ENCODE measurements at places on chromosomes 13 and 19.

- no peak for DNase-seq
Measured at GRCh38 chr13:44667943-44668342, 91.8 kb upstream of the TSC22D1 start.

DNA sequence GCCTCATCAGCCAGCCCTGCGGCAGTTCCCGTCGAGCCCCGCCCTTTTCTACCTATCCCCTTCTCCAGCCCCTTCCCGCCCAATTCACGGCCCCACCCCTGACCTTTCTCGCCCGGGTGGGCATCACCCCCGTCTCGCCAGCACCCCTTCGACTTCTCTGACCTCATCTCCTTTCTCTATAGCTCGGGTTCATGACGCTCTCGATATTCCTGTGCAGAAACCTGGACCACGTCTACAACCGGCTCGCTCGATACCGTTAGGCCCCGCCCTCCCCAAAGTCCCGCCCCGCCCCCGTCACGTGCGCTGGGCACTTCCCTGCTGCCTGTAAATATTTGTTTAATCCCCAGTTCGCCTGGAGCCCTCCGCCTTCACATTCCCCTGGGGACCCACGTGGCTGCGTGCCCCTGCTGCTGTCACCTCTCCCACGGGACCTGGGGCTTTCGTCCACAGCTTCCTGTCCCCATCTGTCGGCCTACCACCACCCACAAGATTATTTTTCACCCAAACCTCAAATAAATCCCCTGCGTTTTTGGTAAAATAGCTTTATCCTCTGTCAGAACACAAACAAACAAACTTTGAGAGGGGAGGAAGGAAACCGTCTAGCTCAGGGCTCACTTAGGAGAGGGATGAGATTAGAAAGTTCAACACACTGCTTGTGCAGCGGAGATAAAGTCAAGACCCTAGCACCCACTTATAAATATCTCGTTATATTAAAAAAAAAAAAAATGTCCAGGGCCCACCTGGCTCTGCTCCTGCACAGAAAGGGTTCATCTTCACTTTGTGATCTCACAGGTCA is 5.1 kb downstream of the CD37 start:
- DNase-seq = no peak

GRCh38 chr13:42788601-42789000 is 7.2 kb downstream of the FAM216B start:
- DNase-seq = no peak

- no peak for DNase-seq
Measured at GRCh38 chr19:31946491-31946890, 398.9 kb upstream of the ZNF507 start.

- no peak for DNase-seq
Measured at GRCh38 chr19:18074192-18074591, 12.5 kb downstream of the IL12RB1 start.

DNA sequence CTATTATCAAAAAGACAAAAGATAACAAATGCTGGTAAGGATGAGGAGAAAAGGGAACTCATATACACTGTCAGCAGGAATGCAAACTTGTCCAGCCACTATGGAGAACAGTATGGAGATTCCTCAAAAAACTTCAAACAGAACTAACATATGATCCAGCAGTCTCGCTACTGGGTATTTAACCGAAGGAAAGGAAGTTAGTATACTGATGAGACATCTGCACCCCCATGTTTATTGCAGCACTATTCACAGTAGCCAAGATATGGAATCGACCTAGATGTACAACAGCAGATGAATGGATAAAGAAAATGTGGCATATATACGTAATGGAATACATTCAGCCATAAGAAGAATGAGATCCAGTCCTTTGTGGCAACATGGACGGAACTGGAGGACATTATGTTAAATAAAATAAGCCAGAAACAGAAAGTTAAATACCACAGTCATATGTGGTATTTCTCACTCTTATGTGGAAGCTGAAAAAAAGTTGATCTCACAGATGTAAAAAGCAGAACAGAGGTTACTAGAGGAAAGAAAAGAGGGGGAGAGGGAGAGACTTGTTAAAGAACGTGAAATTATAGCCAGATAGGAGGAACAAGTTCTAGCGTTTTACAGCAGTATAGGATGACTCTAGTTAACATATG is 83.2 kb downstream of the RUBCNL start:
- no peak for DNase-seq

DNA sequence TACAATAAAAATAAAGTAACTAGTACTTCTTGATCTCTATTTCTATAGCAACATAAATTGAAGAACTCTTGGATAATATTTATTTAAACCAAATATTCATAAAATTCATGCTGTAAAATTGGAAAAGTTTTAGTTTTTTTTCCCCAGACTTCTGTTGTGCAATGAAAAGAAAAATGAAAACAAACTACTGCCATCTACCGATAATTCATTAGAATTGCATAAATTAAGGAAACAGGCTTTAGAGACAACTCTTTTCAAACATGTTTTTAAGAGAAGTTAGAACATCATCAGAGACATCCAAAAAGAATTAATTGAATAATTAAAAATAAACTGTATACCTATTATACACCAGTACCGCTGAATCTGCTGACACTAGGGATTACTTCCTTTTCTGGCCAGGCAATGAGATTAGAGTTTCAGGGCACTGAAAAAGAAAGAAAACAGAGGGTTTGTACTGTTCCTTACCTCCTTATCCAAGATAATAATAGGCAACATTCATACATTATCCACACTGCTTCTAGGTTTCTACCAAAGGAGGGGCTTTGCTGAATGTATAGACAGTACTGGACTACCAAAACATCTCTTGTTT is 4.9 kb downstream of the CCDC122 start:
- DNase-seq = no peak

DNA sequence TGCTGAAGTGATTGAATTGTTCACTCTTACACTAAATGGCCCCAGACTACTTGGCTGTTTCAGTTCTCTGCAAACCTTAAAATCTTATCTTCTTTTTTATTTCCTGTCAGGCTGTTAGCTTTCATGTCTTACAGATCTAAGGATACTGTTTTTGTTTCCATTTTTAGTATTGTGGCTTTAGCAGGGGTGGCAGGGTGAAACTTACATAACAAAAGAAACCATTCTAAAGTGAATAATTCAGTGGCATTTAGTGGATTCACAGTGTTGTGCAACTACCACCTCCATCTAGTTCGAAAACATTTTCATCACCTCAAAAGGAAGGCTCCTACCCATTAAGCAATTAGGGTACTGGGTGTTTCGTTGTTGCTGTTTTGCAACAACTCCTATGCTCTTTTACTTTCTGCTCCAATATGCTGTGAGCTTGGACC is 19.8 kb downstream of the TMEM272 start:
- DNase-seq = no peak

DNA sequence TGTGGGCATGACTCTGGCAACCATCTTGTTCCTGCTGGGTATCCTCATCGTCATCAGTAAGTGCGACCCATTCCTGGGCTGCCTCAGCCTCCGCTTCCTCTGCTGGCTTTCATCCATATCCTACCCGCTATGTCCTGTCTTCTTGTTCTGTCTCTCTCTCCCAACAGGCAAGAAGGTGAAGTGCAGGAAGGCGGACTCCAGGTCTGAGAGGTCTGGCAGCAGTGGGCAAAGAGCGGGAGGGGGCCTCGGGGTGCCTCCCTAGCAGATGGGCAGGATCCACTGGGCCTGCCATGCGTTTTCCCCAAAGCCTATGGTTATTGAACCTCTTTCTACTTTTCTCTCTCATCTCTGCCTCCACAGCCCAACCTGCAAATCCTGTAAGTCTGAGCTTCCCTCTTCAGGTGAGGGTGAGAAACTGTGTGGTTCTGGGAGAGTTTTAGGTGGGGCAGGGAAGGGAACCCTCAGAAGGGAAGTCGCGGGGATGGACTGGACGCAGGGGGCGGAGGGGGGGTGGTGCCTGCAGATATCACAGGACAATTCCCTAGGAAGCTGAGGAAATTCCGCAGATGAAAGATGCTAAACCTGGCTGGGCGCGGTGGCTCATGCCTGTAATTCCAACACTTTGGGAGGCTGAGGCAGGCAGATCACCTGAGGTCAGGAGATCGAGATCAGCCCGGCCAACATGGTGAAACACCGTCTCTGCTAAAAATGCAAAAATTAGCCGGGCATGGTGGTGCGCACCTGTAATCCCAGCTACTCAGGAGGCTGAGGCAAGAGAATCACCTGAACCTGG is 3.1 kb upstream of the FXYD5 start:
- DNase-seq = no peak

GRCh38 chr19:7408251-7408650 is 59.5 kb downstream of the ARHGEF18 start:
- no peak for DNase-seq

DNA sequence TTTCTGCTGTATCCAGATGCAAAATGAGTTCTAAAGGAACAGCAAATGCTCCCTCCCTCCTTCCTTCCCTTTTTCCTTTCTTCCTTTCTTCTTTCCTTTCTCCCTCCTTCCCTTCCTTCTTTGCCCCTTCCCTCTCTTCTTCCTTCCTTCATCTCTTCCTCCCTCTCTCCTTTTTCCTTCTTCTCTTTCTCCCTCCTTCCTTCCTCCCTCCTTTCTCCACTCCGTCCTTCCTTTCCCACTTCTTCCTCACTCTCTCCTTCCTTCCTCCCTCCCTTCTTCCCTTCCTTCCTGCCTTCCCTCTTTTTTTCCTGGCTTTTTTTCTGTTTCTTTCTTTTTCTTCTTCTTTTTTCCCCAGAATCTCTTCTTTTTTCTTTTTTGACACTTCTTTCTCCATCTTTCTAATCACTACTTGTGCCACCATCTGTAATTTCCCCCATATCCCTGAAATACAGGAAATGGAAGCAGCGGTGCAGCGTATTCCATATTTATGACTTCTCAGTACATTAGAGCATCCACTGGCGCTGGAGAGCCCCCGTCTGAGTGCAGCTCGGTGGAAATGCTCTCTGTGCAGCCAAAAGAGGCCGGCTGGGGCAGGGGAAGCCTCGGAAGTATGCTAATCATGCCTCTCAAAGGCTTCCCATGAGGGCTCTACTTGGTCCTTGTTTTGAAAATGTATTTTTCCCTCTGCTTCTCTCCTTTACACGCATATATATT is 275.6 kb downstream of the TSHZ3 start:
- DNase-seq = no peak

GRCh38 chr13:63167699-63168337 is 1752.2 kb upstream of the PCDH20 start:
- no peak for DNase-seq

DNA sequence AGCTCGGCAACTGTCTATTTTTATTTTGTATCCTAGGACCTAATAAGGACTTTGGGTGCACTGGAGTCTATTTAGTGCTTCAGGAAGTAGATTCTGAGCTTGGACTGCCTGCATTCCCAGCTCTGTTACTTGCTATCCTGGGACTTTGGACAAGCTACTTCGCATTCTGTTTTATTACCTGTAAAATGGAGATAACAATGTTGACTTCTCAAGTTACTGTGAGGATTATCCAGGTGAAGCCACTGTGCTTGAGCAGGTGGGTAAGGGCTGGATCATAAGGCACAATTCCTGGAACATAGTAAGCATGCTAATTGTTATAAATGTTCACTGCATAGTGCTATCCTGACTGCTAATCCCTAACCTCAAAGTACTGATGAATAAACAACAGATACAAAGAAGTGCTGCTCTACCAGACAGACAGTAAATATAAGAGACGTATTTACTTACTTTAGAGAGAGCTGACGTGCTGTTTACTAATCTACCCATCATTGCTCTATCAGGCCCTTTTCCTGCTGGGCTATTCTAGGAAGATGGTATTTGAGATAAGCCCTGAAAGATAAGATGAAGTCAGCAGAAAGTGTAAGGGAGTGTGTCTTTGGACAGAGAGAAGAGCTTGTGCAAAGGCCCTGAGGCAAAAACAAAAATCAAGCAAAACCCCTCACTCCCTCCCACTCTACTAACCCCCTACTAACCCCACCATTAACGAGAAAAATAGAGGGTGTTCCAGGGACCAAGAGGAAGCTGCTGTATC is 50.8 kb upstream of the FLT1 start:
- no peak for DNase-seq

GRCh38 chr13:20719783-20720182 is 16.3 kb downstream of the IL17D start:
- no peak for DNase-seq

DNA sequence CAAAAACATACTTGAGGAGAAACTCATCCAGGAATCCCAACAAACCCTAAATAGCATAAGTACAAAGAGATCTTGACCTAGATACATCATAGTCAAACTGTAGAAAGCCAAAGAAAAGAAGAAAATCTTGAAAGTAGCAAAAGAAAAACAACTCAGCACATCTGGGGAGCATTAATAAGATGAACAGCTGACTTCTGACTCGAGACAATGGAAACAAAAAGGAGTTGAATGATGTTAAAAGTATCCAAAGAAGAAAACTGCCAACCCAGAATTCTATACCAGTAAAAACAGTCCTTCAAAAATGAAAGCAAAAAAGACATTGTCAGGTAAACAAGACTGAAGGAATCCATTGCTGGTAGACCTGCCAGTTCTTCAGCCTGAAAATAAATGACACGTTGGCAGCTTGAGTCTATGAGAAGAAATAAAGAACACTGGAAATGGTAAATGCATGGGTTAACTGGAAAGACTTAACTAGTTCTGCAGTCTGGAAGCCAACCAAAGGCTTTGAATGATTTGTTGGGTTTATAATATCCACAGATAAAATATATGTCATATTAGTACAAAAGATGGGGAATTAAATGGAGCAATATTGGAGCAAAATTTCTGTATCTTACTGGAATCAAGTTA is 46.8 kb downstream of the TSSK6 start:
- no peak for DNase-seq

DNA sequence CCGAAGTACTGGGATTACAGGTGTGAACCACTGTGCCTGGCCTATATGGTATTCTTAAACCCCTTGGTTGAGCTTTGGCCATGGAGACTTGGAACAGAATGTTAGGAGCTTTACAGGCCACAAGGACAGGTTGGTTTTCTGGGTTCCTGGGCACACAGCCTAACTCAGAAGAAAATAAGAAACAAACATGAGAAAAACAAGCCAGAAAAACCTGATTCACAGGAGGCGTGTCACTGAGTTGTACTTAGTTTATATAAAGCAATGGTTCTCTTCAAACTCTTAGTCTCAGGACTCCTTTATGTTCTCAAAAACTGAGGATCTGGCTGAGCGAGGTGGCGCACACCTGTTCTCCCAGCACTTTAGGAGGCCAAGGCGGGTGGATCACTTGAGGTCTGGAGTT is 125.1 kb upstream of the SPATA13 start:
- no peak for DNase-seq

GRCh38 chr13:101739382-101740178 is 287.1 kb downstream of the ITGBL1 start:
- no peak for DNase-seq

DNA sequence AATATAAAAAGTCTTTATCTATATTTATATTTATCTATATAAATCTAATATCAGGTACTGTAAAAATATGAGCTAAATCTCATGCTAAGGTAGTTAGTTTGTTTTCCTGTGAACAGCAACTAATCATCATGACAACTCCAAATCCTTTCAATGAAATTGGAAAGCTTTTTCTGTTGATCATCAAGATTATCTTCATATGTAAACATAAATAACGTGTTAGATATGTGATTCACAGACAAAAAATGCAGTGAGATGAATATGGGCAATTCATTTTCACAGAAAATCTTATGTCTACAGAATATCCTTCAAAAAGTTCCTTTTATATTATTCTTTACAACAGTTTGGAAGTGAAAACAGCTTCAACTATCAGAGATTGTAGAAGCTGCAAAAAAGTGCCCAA is 41.7 kb upstream of the EEF1AKMT1 start:
- DNase-seq = no peak
